Activated CD8-positive, alpha-beta memory T cell treated with anti-CD3 and anti-CD28 coated beads, Interleukin-2, amount 50 U/mL, for 48 hours (primary cell): ENCODE measurements at places on chromosomes 7 and 10.

- no peak for DNase-seq
Measured at GRCh38 chr10:50335397-50335796, 84.1 kb upstream of the ASAH2 start.

GRCh38 chr7:92874567-92874966, 38.2 kb upstream of the CDK6 start:
- no peak for DNase-seq

GRCh38 chr7:22871661-22872060, 49.0 kb upstream of the TOMM7 start:
- DNase-seq = no peak

GRCh38 chr7:135248546-135248945, 14.9 kb downstream of the STRA8 start:
- DNase-seq = no peak

GRCh38 chr7:117072620-117073118, 119.4 kb downstream of the ST7 start:
- no peak for DNase-seq

DNA sequence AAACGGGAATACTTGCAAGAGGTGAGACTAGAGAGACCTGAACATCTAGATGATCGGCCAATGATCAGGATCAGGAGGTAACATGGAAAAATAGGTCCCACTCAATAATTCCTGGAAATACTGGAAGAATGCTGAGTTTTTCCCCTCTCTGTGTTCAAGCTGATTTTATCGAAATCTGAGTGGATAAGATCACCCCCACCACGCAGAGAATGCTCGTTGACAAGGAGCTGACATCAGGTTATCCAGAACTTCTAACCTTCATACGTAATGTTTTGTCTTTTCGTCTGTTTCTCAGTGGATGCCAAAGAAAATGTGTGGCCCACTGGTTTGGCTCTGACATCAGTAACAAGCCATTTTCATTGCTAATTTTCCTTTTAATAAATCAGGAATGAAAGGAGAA, 58.5 kb upstream of the MKX start:
- no peak for DNase-seq

DNA sequence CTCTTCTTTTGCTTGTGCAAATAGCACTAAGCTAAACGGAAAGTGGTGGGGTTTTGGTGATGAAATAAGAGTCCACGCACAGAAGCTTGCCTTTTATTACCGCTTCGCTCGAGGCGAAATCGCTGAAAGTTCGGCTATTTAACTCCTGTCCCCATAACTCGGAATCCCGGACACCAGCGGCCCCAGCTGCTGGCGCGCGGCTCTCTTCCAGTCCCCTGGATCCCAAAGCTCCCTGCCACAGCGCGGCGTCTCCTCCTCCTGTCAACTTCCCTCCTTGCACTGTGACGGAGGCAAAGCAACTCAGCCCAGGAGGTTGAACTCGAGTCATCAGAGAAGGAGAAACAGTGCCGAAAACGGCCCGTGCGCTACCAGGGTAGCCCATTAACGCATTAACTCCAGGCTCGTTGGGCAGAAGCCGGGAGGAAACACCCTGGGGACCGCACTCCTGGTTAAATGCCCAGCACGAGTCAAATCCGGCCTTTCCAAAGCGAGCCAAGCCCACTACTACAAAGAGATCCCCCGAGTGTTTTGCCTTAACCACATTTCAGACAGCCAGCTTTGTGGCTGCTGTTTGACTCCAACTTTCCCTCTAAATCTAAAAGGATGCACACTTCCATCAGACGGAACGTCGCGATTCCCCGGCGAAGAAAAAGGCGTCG, 1.3 kb downstream of the SEMA3D start:
- DNase-seq = no peak

DNA sequence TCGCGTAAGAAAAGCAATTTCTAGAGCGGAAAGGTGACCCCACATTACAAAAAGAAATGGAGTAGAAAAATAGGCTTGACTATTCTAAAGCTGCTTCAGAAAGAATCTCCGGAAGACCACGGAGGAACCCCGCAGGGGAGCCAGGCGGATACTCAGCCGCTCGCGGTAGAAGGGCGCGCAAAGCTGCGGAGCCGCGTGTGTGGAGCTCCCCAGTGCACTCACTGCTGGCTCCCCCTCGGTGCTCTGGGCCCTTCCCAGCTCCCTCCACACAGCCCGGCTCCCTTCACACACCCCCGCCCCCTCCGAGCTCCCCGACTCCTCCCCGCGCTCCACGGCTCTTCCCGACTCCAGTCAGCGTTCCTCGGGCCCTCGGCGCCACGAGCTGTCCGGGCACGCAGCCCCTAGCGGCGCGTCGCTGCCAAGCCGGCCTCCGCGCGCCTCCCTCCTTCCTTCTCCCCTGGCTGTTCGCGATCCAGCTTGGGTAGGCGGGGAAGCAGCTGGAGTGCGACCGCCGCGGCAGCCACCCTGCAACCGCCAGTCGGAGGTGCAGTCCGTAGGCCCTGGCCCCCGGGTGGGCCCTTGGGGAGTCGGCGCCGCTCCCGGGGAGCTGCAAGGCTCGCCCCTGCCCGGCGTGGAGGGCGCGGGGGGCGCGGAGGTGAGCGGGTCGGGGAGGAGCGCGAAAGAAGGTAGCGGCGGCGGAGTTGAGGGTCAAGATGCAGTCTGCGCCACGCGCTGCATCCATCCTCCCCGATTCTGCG, at the start of gene STEAP2:
STEAP2 (plus strand) TSS at position 350 of the 758 bp plus-strand sequence. CDS start 13,343 bp downstream, outside the sequence.
- peak; percentile 71 for DNase-seq

DNA sequence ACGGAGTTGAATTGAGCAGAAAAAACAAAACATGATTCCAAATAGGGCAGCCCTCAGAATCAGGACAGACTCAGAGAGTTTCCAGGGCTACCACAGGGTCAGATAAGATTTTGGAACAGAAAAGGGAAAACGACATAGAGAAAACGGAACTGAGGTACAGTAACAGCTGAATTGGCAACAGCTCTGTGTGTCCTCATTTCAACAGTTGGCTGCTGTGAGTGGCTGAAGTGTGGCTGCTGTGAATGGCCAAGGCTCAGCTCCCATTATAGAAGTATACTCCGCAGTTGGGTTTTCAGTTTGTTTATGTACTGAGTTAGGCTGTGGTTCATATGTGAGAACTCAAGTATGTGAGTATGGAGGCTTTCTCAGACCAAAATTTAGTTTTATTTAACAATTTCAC, 32.0 kb downstream of the ANTXRL start:
- no peak for DNase-seq

DNA sequence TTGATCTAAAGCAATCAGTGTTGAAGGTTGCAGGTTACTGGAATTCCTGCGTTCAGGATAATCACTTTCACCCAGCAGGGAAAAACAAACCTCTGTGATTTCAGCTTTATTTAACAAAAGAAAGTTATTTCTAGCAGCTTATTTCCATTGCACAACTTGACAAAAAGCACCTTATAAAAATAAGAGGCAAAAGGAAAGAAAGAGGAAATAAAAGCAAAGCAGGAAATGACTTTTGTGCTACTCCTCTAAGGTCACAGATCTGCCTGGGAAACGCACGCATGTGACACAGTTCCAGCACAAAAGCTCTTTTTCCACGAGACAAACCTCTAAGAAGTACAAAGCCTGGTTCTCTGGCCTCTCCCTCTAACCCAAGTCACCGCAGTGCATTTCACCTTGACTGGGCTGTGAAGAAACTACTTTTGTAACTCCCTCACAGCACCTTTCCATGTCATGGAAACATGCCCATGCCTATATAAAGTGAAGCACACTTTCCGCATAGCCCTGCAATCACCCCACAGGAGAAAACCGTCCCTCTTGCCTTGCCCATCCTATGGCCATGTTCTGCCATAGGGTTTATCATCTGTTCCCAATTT, 870 bp downstream of the ANK3 start:
- no peak for DNase-seq

DNA sequence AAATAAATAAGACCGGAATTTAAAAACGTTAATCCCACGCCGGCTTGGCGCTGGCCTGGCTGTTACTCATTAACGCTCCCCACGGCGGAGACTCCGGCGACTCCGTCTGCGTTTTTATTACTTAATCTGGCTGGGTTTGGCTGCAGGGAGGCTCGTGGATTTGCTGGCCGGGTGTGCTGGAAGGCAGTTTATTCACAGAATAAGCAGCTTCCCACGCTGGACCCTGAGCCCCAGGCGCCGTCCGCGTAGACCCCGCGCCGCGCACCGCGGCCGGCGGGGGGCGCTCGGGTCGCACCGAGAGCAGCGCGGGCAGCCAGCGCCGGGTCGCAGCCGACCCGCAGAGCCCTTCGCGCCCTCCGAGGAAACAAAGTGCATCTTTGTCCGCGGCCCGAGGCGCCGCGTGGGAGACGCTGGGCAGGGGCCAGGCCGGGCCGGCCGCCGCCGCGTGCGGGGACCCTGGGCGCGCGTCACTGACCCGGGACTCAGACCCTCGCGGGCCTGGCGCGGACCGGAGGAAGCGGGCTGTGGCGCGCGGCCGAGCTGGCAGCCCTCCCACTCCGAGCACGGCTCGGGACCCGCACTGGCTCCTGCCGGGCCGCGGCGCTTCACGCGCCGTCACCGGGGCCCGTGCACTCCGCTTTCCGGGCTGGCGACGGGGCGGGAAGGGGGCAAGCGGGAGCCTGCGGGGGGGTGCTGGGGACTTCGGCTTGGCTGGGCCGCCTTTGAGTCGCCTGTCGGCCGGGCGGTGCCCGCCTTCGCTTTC, 587 bp upstream of the GRK5 start:
- peak; percentile 88 for DNase-seq

DNA sequence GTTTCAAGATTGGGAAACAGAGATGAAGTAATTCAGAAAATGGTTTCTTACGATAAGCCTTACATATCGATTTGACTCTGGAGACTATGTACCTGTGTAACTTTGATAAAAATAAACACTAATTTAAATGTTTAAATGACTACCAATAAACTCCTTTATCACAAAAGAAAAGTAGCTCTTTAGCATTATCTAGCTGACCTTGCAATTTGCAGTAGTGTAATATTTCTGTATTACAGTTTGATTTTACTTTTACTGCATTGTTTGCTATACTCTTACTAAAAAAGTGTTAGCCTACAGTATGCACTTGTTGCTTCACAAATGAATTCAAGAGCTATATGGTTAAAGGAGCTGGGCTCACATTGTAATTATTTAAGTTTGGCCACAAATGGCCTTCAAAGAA, 77.8 kb upstream of the ZNF804B start:
- no peak for DNase-seq

DNA sequence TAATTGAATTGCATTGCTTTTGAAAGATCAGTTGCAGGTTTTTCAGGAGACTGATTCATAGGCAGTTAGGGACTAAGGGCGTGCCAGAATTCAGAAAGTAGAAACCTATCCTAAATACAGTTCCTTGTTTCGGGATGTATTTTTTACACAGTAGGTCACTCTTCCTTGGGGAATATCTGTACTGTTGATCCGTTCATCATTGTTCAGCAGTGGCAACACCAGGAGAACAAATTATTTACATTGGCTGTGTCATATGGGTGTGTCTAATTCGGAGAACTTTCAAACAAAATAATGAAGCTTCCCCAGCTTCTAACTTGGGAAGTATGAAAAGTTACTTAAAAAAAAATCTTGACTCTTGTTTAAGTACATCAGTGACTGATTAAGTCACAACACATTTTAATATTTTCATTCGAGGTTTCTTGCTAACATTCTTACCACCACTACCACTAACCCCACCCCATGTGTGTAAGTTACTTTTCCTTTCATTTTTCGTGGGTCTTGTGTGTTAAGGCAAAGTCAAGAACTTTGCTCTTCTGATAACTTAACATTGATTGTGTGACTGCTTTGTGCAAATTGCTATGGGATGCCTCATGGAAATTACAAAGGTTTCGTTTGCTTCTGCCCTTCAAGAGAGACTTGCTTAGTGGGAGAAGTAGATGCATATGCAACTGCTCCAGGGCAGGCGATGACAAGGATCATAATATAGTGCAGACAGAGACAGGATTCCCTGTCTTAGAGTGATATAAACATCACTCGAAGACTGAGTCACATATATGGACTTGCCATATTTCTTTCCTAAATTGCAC, 43.8 kb upstream of the RPA3 start:
- no peak for DNase-seq

DNA sequence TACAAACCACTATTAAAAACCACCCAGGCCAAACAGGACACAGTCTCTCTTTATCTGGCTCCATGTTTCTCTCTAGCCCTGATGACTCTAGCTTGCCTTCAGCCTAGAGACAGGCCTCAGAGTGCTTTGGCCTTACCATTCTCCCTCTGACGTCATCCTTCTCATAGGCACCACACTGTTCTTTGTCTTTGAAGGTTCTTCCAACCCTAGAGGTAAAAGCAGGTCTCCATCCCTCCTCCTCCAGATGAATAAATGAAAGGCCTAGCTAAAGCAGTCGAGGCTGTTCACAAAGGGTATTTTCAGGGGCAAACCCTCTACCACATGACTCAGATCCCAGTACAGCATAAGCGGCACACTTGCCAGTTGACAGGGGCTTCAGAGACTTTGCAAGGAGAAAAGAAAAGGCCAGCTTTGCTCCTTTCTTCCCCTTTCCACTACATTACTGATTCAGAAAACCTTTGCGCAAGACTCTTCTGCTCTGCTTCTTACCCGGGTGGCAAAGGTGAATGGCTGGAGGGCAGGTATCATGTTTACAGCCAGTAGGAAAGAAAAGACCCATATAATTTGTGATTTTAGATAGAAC, 14.8 kb downstream of the NFE2L3 start:
- no peak for DNase-seq

DNA sequence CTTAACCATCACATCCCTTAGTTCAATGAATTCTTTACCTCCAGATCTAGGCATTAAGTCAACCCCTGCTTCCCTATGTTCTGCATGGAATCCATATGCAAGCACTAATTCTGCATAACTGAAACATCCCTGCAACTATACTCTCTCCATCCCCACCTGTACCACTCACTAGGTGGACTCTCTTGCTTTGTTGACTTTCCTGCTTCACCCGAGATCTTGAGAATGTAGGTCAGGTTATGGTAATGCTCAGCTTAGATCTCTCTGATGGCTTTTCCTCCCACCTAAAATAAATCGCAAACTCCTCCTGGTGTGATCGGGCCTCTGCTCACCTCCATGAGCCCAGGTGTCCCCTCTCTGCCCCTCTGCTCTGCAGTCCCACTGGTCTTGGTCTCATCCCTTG, 92.4 kb upstream of the ADAM12 start:
- no peak for DNase-seq

DNA sequence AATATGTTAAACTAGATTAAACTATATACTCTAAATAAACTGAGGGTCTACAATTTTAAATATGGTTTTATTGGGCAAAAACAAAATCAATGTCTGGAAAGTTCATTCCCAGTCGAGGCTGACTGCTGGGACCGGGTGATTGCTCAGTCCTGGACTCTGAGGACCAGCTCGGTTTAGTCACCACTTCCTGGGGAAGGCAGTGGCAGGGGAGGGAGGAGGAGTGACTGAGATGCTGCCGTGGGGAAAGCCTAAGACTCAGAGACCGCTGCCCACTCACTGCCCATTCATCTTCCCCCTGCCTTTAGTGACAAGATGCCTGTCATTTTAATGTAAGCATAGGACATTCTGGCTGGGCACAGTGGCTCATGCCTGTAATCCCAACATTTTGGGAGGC, 29.0 kb downstream of the ATOH7 start:
- no peak for DNase-seq

GRCh38 chr10:79336276-79336675, 11.0 kb upstream of the PPIF start:
- no peak for DNase-seq
